ENCODE measurements at places on chromosomes 6 and 20.

- no peak for DNase-seq
Measured at GRCh38 chr6:170088582-170088955, 202.3 kb downstream of the DLL1 start.

- DNase-seq = no peak
Measured at GRCh38 chr20:24584538-24585356, 115.3 kb downstream of the SYNDIG1 start.

DNA sequence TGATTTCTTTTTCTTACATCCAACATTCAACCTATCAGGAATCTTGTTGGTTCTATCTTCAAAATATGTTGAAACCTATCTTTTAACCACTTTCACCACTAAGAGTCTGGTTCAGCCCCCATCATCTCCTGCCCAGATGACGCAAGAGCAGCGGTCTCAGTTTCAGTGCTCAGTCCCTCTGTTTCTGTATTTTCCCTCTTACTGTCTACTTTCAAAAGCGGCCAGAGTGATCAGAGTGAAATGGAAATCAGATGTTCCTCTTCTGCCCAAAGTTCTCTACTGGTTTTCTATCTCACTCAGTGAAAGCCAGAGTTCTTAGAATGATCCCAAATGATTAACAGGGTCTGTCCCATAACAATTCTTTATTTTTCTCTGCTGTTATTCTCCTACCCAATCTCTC is 147.9 kb upstream of the PDE7B start:
- no peak for DNase-seq

GRCh38 chr6:150143516-150144293 is 861 bp downstream of the PPP1R14C start:
- peak; percentile 31 for DNase-seq

- DNase-seq = no peak
Measured at GRCh38 chr20:4490606-4491280, 231.0 kb upstream of the PRND start.

- DNase-seq = no peak
Measured at GRCh38 chr6:26029857-26030653, 57.2 kb upstream of the HFE start.

DNA sequence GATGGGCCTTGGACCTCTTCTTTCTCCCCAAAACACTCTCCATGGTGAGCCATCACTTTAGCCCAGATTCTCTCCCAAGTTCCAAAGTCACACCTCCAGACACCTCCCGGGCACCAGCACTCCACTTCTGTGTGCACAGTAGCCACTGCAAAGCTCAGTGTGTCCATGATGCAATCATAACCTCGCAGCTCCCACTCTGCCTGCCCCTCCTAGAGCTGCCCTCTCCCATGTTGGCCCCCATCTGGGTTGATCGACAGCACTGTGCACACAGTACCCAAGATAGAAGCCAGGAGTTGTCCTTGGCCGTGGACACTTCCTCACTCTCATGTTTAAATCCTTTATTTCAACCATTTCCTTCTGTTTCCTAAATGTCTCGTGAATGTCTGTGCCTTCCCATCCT is 293.3 kb downstream of the PACRG start:
- no peak for DNase-seq

- DNase-seq = no peak
Measured at GRCh38 chr6:149948011-149948410, 6.2 kb downstream of the ULBP2 start.

DNA sequence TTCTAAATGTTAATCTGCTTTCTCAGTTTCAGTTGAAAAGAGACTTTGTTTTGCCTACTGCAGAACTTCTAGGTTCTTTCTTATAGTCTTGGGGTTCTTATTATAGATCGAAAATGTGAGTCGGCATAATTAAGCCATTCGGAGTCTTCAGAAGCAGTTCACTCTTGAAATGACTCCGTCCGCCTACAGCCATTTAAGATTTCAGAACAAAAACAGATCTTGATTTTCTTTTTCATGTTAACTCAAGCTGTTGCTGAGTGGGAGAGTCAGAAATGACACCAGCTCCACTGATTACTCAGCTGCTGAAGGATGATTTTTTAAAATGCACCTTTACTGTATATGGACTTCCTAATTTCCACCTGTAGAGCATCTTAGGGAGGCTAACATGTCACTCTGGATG is 15.9 kb downstream of the PRDM1 start:
- no peak for DNase-seq

- DNase-seq = no peak
Measured at GRCh38 chr6:88520445-88520844, 354.3 kb upstream of the CNR1 start.

DNA sequence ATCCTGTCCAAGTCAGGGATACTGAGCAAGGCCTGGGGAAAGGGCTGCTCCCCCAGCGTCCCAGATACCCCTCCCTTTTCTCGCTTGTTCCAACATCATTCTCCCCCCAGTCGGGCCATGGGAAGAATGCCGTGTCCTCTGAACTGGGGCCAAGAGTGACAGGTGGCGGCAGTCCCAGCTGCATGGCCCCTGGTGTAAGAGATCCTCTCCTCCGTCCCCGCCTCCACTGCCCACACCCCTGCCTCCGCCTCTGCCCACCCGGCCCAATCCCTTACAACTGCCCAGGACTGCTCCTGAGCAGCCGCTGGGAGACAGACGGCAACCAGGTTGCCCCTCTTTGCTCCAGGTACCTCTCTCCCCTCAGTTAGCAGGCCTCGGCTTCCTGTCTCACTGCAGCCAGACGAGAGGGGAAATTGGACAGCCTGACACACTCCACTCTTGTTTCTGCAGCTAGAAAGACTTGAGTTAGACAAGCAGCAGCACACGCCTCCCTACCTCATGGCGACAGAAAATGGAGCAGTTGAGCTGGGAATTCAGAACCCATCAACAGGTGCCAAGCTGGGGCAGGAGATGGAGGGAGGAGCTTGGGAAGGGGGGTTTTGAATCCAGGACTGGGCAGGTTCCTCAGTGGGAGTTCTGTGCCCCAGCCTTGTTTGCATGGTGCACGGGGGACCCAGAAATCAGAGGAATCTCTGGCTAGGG is at the start of gene MYLK2:
TSS of gene MYLK2 (plus strand) at position 274 of the 702 bp plus-strand sequence. CDS start at position 499, 225 bp downstream.
- DNase-seq = no peak

DNA sequence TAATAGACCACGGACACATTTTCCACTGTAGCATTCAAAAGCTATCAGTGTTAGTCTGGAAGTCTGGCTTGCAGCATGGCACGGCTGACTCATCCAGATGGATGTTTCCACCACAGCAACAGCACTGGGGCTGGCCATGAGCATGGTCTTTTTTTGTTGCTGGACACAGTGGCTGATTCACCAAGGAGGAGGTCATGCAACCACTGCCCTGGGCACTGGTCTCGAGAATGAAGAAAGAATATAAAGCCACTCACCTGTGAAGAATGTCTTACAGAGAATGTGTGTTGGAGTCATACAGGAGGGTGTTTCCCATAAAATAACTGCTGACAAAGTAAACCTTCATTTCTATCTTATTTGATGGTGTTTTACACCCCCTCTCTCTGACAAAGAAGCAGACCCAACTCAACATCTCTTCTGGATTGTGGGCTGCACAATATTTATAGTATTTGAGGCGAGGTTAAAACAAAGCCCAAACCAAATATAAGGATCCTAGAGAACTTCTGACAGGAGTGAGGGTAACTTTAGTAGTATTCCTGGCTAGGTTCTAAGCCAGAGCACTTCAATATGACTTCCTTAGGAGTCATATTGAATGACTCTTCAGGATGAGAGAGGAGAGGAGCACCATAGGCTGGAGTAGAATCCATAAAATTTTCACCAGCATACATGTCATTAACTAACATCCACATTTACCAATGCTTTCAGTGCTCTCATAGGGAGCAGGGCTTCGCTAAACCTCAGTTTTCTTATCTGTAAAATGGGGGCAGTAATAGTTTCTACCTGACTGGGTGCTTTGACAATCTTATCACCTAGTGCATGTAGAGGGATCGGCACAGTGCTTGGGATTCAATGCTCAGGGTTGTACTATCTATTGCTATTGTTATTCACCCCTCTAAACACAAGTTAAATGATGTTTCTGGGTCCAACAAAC is 121.4 kb downstream of the KIF13A start:
- no peak for DNase-seq

GRCh38 chr6:121897337-121897760 is 461.9 kb downstream of the GJA1 start:
- no peak for DNase-seq

GRCh38 chr20:48660788-48661187 is 167.0 kb downstream of the PREX1 start:
- DNase-seq = no peak

- DNase-seq = no peak
Measured at GRCh38 chr20:40472905-40473304, 216.1 kb downstream of the MAFB start.

- DNase-seq = no peak
Measured at GRCh38 chr20:57922706-57923105, 212.9 kb upstream of the PMEPA1 start.

DNA sequence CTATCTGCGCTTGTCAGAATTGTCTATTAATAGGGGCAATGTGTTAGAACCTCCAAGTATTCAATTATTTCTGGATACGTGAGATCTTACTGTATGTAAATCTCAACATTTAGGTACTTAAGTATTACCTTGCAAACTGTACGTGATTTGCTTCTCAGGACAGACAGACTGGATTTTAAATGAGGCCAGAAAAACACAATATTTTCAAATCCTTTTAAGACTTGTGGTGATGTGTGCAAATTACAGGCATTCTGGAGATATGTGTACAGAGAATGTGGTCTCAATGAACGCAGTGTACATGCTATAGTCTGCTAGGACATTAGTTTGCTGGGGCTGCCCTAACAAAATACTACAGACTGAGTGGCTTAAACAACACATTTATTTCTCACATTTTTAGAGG is 16.9 kb downstream of the CCR6 start:
- no peak for DNase-seq

DNA sequence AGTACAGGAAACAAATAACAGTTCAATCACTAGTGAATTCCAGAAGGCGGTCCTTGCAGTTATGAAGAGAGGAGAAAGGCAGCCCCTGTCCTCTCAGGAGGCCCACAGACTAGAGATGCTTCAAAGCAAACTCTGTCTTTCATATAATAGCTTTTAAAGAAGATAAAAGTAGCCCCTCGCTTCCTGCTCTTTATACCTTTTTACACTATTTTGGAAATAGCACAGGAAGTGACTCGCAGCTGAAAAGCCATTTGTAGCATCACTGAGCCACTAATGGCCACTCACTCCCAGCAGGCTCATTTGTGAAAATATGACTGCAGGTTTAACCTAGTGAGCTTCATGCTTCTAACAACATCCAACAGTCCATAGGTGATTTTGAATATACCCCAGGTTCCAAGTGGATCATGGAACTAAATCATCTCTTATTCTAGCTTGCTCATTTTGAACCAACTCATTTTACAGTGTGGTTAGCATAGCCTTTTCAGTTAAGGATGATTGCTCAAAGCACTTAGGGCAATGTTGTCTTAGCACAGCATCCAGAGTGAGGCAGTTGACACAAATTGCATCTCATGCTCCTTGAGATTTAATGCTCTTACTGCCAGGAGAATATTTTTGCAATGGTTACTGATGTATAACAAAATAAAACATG is 136.0 kb upstream of the NRSN1 start:
- DNase-seq = no peak

DNA sequence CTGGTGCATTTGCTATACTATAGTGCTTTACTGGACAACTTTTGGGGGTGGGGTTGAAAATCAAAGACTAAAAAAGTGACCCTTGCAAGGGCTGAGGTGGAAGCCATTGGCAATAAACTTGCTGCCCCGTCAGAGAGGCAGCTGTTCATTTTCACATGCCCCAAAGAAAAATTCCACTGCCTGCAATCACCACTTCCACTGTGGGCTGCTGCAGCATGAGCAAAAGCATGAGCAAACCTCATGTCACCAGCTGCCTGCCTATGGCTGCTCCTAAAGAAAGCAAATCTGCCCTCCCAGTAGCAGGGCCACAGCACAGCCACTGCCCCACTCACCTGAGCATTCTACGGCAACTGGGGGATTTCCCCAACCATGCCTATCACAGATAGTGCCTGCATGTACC is 290.0 kb downstream of the PAX1 start:
- DNase-seq = no peak

GRCh38 chr6:36402481-36402880 is 15.0 kb upstream of the ETV7 start:
- no peak for DNase-seq

DNA sequence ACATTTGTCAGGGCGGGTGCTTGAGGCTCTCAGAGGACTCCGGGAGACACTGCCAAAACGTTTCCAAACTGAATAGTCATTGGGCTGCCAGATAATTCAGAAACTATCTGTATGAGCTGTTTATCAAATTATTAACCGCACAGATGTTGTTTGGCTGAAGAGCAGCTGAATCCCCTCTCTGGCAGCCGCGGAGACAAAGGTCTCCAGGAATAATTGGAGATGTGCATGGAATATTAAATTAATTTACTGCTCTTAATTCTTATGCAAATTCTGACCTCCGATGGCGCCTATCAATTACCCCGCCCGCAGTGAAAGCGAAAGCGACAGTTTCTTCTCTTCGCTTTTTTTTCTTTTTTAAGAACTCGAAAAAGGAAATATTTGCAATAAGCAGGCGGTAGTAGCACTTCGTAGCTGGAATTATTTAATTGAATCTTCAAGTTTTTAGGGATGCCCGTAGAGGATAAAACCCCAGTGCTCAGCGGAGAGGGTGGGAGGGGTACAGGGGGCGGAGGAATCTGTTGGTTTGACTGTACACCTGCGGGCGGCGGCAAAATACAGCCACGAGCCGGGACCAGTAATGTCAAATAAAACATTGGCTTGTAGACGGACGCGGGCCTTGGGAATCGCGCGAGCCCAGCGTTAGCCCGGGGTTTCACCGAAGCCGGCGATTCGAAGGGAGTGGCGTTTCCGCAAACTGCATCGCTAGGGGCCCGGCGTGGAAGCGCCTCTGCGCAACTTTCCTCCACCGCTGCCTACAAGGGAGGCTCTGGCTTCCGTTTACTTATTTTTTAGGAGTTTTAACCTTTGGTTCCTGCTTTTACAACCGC is 6.2 kb downstream of the LINC00237 start:
- DNase-seq = peak; percentile 41

DNA sequence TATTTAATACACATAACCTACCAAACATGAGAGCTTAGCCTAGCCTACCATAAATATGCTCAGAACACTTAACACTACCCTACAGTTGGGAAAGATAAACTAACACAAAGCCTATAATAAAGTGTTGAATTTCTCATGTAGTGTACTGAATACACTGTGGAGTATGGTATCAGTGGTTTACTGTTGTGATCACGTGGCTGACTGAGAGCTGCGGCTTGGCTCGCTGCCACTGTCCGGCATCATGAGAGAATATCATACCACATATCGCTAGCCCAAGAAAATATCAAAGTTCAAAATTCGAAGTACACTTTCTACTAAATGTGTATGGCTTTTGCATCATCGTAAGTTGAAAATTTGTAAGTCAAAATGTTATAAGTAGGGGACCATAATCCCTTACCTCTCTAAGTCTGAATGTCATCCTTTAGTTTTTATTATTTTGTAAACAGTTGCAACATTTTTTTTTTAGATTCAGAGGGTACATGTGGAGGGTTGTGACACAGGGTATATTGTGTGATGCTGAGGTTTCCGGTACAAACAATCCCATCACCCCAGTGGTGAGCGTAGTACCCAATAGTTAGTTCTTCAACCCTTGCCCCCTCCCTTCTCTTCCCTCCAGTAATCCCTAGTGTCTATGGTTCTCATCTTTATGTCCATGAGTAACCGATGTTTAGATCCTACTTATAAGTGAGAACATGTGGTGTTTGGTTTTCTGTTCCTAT is 14.6 kb upstream of the TAAR1 start:
- no peak for DNase-seq

- DNase-seq = no peak
Measured at GRCh38 chr6:89251170-89251569, 34.0 kb upstream of the GABRR1 start.

GRCh38 chr6:75748743-75749538 is at the start of gene MYO6:
Gene MYO6, plus strand, starts transcription at chr6:75749239. Its CDS starts 68,309 bp downstream, at chr6:75817548.
- DNase-seq = peak; percentile 59

All from neural crest cell (in vitro differentiated cells).